ENCODE measurements at places on chromosomes 4 and X.

GRCh38 chrX:133574716-133575115, 159.4 kb upstream of the GPC4 start:
- DNase-seq: no peak

DNA sequence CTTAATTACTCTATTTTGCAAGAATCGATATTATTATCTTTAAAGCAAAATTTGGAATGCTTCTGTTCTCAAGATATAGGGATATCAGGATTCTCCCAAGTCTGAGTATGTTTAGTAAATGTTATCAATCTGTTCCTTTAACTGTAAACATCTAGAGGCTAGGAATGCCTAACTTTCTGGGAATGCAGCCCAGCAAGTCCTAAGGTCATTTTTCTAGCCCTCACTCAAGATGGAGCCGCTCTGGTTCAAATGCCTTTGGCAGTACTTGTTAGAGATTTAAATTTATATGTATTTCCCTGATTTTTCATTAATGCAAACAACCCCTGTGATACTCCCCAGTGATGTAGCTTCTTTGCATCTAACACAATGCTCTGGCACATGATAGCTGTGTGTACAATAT, 623.8 kb upstream of the LCORL start:
- no peak for DNase-seq

GRCh38 chr4:147940171-147940570, 208.3 kb downstream of the ARHGAP10 start:
- DNase-seq: no peak

- no peak for DNase-seq
Observed at GRCh38 chr4:25112366-25112994, 47.8 kb downstream of the SEPSECS start.

Measured in epithelial cell of prostate (primary cell).